ENCODE measurements at places on chromosomes 4 and X.

GRCh38 chr4:184693056-184693455, 40.8 kb downstream of the CENPU start:
- DNase-seq = no peak

DNA sequence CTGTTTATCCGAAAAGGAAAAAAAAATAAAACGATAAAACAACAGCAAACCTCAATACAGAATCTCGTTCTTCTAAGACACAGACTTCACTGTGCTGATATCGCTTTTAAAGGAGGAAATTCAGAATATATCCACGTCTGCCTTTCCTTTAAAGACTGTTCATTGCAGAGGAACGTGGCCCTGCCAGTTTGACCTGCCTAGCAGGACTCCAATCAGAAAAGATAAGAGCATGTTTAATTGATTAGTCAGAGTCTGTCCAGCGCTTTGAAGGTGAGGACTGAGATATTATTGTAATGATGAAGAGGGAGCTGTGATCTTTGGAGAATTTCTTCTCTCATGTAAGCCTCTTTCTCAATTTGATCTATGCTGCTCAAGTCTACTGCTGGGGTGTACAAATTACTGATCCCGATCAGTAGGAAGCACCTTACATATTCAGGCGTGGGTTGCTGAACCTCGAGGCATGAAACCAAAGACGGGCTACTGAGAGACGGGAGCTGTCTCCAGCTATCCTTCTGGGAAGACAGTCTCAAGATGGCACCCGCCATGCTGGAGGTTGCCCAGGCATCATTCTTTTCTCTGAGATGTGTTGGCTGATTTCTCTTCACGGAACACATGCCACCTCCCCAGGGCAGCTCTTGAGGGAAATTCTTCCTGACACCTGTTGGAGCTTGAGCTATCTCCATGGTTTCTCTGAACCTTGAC, 146.1 kb downstream of the SHOX start:
- no peak for DNase-seq

- no peak for DNase-seq
These were observed 88.2 kb downstream of the TASL start for GRCh38 chrX:30489323-30489722.

GRCh38 chr4:5954056-5954760, 61.3 kb upstream of the CRMP1 start:
- DNase-seq = no peak

DNA sequence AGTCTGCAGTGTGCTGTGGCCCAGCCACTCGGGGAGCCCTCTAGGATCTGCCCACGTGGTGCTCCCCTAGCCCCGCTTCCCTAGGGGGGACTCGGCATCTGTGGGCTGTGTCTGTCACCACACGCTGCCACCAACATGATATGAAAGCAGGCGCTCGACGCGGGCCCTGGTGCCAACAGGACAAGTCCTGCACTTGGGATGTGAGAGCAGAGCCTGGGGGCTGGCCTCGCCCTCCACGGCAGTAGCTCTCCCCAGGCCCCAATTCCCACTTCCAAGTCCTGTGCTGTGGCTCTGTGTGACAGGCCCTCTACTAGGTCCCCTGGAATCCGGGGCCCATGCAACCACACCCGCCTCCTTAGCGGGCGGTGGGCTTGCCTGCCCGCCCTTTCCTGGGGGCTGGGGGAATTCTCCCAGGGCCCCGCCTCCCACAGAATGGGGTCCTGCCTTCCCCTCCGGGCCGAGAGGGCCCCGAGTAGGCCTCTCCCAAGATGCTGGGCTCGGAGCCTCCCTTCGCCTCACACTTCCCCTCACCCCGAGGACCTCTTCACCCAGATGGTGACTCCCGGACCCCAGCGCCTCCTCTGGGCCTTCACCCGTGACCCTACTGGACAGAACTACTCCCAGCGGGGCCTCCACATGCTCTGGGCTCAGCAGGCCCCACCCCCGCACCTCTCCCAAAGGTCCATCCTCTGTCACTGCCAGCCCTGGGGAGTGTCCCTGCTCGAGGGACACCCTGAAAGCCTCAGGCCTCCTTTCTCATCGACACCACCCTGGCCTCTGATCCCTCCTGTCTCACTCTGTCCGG, 11.2 kb downstream of the LRPAP1 start:
- DNase-seq = no peak

DNA sequence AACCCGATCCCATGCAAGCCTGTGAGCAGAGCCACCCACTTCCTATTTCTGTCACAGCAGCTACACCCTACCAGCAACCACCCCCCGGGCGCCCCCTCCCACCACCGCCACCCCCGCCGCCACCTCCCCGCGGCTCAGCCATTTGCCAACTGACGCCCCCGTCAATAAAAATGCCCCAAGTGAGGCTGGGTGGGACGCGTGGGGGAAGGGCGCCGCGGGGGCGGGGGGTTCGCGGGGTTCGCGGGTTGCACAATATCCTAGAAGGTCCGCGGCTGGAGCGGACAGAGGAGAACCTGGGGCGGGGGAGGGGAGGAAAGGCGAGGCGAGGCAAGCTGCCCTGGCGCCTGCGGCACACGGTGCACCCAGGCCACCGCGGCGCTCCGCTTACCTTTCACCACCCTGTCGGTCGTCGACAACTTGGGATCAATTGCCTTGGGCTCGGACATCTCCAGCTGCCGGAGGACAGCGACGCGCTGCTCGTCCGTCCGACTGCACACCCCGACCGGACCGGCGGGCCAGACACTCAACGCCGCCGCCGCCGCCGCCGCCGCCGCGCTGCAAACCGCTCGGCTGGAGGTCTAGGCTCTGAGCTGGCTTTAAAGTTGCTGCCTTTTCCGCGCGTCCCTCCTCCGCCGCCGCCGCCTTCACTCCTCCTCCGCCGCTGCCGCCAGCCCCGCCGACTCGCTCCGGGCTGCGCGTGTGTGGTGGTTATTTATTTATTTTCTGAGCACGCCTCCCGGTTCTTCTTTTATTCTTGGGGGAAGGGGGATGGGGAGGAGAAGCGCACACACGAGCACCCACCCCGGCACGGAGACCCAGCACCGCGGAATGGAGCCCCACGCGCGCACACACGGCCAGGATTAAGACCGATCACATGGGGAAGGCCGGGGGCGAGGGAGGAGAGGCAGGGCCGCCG, 717 bp downstream of the PPP3CA start:
- DNase-seq = peak; percentile 74

DNA sequence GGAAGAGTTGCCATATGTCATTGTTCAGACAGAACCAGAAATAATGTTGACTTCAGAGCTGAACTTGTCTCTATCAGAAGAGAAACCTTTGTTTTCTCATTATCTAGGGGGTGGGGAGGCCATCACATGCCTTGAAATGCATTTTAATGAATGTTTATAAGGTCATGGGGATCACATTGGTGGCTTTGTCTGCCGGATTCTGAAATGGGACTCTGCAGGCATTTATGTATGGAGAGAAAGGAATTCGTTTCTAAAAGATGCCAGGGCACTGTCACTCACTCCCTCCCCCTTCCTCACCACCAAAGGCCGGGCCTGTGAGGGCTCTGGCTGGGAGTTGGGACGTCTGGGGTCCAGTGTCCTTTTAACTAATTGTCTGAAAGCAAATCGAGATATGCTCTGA, 102.2 kb downstream of the MAMLD1 start:
- DNase-seq = no peak

DNA sequence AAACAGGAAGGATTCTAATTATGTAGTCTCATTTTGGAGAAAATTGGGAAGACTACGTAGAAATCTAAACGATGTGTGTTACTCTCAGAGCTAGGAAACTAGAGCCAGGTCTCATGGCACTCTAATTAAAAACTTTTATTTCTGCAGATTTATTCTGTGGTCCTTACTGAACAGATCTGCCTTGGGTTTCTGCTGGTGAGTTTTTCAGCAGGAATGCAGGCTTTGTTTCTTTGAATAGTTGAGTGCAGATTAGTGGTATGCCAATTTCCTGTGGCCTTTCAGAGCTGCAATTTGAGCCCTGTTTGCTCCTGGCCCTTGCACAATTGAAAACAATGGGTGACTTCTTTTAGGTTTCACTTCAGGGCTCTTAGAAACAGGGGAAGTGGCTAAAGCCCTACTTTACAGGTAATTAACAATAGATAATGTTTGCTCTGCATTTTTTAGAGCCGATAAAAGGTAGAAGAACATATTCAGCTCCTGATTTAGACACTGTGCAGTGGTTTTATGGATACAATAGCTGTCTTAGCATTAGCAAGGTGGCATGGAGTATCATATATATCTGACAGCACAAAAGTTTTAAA, 21.8 kb downstream of the SPRY1 start:
- no peak for DNase-seq

GRCh38 chr4:163269869-163270268, 62.5 kb downstream of the NPY1R start:
- no peak for DNase-seq

DNA sequence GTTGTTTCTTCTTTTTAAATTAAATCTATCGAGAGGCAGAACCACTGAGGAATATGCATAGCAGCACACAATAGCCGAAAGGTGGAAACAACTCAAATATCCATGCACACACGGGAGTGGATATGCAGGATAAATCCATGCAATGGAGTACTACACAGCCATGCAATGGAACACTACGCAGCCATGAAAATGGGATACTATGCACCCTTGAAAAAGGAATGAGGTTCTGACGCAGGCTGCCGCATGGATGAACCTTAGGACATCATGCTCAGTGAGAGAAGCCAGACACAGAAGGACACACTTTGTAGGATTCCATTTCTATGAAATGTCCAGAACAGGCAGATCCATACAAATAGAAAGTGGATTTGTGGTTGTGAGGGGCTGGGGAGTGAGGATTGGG, 18.4 kb upstream of the P2RY8 start:
- no peak for DNase-seq

GRCh38 chrX:64202808-64203325, 2.6 kb downstream of the AMER1 start:
- no peak for DNase-seq

DNA sequence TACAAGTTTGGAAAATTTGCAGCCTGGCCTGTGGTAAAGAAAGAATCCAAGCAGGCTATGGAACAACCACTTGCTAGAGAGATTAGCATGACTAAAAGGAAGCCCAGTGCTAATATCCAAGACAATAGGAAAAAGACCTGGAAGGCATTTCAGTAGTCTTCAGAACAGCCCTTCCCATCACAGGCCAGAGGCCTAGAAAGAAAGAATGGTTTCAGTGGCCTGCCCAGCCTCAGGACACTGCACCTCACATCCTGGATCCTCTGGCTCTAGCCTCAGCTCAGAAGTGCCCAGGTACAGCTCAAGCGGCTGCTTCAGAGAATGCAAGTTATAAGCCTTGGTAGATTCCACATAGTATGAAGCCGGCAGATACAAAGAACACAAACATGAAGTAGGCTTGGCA, 449.8 kb upstream of the AR start:
- no peak for DNase-seq

- no peak for DNase-seq
These were observed 338 bp upstream of the KLHL2 start for GRCh38 chr4:165207016-165207430.

GRCh38 chrX:153769158-153769864, 5.3 kb downstream of the PLXNB3 start:
- DNase-seq = no peak

GRCh38 chr4:158161551-158162354, 11.1 kb downstream of the GASK1B start:
- DNase-seq = no peak

- DNase-seq = no peak
These were observed 5.1 kb upstream of the LIMCH1 start for GRCh38 chr4:41532882-41533281.

DNA sequence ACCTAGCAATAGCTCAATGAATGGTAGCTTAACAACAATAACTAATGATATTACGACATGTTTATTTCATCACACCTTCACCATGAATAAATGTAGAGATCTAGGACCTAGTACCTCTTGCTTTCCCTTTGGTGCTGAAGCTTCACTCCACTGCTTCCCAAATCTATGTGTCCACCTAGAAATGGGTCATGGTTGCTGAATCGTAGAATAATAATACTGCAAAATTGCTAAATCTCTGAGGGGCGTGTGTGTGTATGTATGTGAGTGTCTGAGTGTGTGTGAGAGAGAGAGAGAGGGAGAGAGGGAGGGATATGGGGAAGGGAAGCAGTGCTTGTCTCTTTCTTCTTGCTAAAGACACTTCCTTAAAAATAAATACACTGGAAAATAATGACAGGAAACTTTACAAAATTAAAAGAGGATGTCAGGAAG, 109.3 kb upstream of the BMP2K start:
- no peak for DNase-seq

GRCh38 chrX:130885996-130886395, 17.0 kb downstream of the ENOX2 start:
- no peak for DNase-seq

DNA sequence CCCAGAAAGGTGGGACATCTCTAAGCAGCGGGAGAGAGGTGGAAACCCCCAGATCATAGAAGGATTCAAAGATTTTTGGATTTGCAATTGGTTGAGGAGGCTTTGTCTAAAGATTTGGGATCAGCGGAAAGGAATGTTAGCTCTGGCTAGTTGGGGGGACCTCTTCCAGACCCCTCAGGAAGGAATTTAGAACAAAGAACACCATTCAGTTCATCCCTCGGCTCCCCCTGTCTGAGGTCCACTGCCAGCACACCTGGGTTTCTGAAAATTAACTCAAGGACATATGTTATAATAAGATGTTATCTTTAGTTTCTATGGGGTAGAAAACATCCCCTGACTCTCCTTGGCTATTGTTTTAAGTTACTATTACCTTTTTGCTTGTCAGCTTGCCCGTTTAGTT, 163.6 kb downstream of the CEP135 start:
- DNase-seq = no peak

DNA sequence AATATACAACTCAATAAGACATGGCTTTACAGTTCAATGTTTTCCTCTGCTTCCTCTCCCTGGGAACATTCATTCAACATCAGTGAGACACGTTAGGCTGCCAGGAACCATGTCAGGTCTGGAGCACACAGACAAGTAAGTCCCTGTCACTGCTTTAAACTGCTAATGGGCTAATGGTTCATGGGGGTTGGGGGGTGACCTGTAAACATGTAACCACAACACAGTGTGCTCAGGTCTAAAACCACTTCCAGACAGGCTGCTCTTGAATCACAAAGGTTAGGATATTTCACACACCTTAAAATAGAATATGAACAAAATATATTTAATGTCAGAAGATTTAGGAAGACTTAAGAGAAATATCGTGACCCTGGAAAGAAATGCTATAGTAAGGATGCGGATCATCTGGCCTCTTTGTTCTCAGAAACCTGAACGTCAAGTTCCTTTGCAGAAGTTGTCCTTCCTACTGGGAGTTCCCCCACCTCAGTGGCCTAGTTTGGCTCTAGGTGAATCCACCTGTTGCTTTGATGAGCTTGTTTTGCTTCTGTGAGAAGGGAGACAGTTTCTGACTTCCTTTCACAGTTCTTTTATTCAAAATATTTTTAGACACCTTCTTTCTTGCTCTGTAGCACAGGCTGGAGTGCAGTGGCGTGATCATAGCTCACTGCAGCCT, 359.9 kb downstream of the UNC5C start:
- DNase-seq = peak; percentile 24

DNA sequence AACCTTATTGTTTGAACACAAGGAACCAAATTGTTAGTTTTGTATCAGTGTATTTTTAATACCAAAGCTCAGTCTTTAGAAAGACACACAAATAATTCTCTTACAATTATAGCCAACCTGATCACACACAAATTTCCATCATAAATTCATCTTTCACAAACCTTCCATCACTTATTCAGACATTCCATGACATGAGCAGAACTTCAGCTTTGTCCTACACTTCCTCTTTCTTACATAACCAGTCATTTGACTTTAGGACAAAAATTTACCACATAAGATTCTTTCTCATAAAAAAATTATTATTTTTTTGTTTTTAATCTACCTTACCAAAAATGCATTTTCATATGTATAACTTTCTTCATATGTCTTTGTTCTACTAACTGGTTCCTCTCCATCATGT, 312.2 kb downstream of the GALNTL6 start:
- no peak for DNase-seq

Measured in CD8-positive, alpha-beta T cell (primary cell).